Substantia nigra (tissue), 51 donors: ENCODE measurements at places on chromosomes 2 and 18.

GRCh38 chr2:220051716-220052115, 424.3 kb downstream of the SLC4A3 start:
- DNase-seq, result no peak

GRCh38 chr2:240410808-240411207, 24.7 kb upstream of the GPC1 start:
- DNase-seq, result no peak

GRCh38 chr18:47265197-47265596, 13.7 kb upstream of the SKOR2 start:
- DNase-seq, result no peak

- no peak for DNase-seq
Observed at GRCh38 chr2:69269330-69269729, 117.7 kb downstream of the GFPT1 start.

- DNase-seq, result no peak
Observed at GRCh38 chr2:221590861-221591365, 18.8 kb upstream of the EPHA4 start.

- no peak for DNase-seq
Observed at GRCh38 chr2:224970311-224970710, 72.0 kb downstream of the DOCK10 start.

- DNase-seq, result no peak
Observed at GRCh38 chr2:54634564-54635511, 88.6 kb upstream of the EML6 start.

DNA sequence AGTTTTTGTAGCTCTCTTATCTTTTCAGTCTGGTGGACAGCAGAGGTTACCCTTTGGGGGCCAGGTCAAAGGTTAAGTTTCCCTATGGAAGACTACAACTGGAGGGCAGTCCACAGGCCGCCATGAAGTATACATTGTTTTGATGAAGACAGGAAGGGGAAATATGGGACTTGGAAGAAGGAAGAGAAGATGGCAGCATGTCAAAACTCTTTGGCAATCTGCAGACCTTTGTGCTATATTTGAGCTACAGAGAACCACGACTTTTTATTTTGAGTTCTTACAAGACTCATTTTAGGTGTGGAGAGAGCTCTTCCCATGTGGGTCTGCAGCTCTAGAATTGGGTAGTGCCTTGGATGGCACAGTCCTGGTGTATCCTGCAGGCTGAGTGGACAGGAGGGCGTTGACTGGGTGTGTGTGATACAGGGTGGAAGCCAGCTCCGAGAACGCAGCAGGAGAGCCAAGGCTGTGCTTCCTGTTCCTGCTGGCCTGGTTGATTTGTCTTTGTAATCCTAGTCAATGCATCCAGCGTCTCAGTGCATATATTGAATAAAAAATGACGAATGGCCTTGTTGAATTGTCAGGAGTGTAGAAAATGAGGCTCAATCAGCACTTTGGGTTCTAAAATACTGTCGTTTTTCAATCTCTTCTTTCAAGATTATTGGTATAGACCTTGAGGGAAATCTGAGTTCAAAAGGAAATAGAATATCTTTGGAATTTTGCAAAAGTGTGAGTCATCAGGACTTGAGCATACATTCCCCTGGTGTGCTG, 11.5 kb downstream of the ITGA6 start:
- no peak for DNase-seq
